ENCODE measurements at places on chromosomes 3 and 15. TPM values are rescaled to one million over a fixed set of nuclear protein-coding genes. Genes with fewer than 3 reads are reported as not detected.

LCTL gene
- not detected for polyA plus RNA-seq

PLSCR4 gene
- 15.9 TPM for polyA plus RNA-seq

COL7A1 gene
- polyA plus RNA-seq: 3.4 TPM

GADL1 gene
- polyA plus RNA-seq: not detected

SLC28A1 gene
- not detected for polyA plus RNA-seq

SLC22A13 gene
- not detected for polyA plus RNA-seq

FOXB1 gene
- polyA plus RNA-seq: not detected

CX3CR1 gene
- 0.43 TPM for polyA plus RNA-seq

PPCDC gene
- polyA plus RNA-seq: 4.1 TPM

MLF1 gene
- 70.6 TPM for polyA plus RNA-seq

NRROS gene
- polyA plus RNA-seq: not detected

DUOXA2 gene
- not detected for polyA plus RNA-seq

COLQ gene
- not detected for polyA plus RNA-seq

SLC15A2 gene
- polyA plus RNA-seq: 4.4 TPM

HTD2 gene
- polyA plus RNA-seq: 26.9 TPM

MFAP1 gene
- polyA plus RNA-seq: 20.9 TPM

CPB1 gene
- polyA plus RNA-seq: not detected

GHSR gene
- not detected for polyA plus RNA-seq

GRM2 gene
- not detected for polyA plus RNA-seq

GOLGA8G gene
- polyA plus RNA-seq: not detected

WDR93 gene
- polyA plus RNA-seq: 0.39 TPM

SLC9C1 gene
- polyA plus RNA-seq: not detected

WDR53 gene
- 6.2 TPM for polyA plus RNA-seq

NR2E3 gene
- 1.5 TPM for polyA plus RNA-seq

CLSTN2 gene
- 5.5 TPM for polyA plus RNA-seq

ROPN1 gene
- polyA plus RNA-seq: 2.9 TPM

SI gene
- polyA plus RNA-seq: not detected

GOLGA8S gene
- polyA plus RNA-seq: 0.19 TPM

FAM162A gene
- polyA plus RNA-seq: 434 TPM

ABHD10 gene
- 49.7 TPM for polyA plus RNA-seq

CELF6 gene
- polyA plus RNA-seq: 3.5 TPM

GABRG3 gene
- 4.7 TPM for polyA plus RNA-seq

DAZL gene
- not detected for polyA plus RNA-seq

ALPK3 gene
- polyA plus RNA-seq: not detected

RASL12 gene
- polyA plus RNA-seq: not detected

PPP1R14D gene
- not detected for polyA plus RNA-seq

MAGI1 gene
- polyA plus RNA-seq: 10.8 TPM

TERC gene
- not detected for polyA plus RNA-seq

CAMKV gene
- polyA plus RNA-seq: 0.11 TPM

GNAT1 gene
- not detected for polyA plus RNA-seq
